Kidney (tissue), 22 donors: ENCODE measurements at places on chromosomes 6 and 20. TPM values are rescaled to one million over a fixed set of nuclear protein-coding genes. Genes with fewer than 3 reads are reported as not detected.

The RAET1G gene
- 0.41 TPM for total RNA-seq

The IL17F gene
- not detected for total RNA-seq

GRCh38 chr20:51631011-51631950, 88.8 kb upstream of the NFATC2 start:
- DNase-seq = peak; percentile 49

DNA sequence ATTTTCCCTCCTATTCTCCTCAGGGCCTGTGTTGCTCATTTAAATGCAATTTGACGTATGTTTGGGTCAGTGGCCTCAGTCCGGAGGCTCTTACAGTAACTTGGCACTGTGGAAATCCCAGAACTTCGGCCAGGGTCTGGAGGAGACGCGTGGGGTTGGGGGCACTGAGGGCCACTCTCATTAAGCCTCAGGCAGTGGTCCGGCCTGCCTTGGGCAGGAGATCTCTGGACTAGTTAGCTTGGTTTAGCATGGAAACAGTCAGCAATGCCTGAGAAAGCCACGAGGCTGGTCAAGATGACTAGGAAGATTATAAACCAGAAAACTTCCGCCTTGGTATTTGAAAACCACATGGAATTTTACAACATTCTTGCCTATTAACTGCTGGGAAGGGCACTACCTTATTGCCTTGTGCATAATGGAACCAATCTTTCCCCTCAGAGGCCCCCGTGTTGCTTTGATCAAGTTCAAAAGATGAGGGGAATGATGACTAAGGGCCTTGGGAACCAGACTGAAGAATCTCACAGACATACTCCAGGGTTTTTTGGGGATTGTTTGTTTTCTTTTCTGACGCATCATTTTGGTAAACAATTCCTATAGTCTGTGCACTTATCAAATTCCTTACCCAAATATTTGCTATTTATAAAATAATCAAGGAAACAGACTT, 206.0 kb upstream of the PREP start:
- no peak for DNase-seq

GRCh38 chr6:50846852-50847155, 28.1 kb downstream of the TFAP2B start:
- DNase-seq = no peak

- DNase-seq = peak; percentile 70
Observed at GRCh38 chr6:168908887-168909286, 344.8 kb downstream of the THBS2 start.

DNA sequence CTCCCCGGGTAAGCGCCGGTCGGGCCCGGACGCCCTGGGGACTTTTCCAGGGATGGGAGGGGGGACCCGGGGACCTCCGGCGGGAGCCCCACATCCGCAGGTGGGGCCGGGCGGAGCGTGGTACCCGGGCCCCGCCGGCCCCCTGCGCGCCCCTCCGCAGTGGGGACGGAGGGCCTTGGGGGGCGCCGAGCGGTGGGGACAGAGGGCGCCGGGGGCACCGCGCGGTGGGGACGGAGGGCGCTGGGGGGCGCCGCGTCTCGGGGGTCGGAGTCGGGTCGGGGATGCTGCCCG, 270 bp downstream of the PLEKHG1 start:
- DNase-seq = no peak

- no peak for DNase-seq
Observed at GRCh38 chr6:37008484-37009465, 3.3 kb downstream of the FGD2 start.

The DACT2 gene
- 5.0 TPM for total RNA-seq

DNA sequence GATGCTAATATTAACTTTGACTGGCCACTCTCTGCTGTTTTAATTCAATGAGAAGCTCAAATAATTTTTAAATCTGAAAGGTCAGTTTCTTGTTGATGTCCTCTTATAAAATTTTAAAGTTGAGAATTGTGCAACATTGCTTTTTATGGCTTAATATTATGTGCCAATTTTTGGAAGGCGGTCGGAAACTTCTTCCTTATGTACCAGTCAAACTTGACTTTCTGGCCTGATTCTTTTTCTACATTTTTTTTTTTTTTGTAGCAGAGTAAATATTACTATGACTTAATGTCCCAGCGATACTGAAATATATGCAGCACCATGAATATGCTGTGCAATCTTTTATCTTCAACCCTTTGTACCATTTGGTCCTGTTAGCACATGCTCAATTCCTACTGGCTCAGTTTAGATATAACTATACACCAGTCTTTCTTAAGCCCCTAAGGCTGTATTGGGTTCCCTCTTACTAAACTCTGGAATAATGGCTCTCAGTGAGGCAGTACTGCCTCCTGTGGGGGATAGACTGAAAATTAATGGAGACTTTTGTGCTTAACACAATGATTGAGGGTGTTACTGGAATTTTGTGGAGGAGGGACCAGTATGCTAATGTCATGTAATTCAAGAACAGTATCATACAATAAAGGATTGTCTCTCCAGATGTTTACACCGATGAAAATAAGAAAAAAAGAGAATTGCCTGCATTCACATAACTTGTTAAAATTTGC, 156.4 kb upstream of the SYNCRIP start:
- DNase-seq = no peak
